Central memory CD4-positive, alpha-beta T cell (primary cell): ENCODE measurements at places on chromosomes 2 and 18.

DNA sequence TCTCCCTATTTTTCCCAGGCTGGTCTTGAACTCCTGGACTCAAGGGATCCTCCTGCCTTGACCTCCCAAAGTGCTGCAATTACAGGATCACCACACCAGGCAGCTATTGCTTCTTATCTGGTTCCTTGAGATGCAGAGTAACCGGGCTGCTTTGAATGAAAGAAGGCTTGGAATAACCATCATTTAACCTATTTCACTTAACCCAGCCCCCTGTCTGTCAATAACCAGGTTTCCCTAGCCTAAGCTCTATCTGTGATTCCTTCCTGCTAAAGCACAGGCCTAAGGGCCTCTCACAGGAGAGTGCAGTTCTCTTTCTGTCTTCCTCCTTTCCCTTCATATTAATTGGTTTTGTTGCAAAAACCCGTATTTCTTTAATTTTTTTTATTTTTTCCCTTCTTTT, 393.5 kb upstream of the RAB12 start:
- DNase-seq: no peak

- no peak for DNase-seq
Observed at GRCh38 chr2:149587950-149588487, 444 bp upstream of the MMADHC start.

- no peak for DNase-seq
Observed at GRCh38 chr2:71710367-71711132, 257.2 kb downstream of the DYSF start.

DNA sequence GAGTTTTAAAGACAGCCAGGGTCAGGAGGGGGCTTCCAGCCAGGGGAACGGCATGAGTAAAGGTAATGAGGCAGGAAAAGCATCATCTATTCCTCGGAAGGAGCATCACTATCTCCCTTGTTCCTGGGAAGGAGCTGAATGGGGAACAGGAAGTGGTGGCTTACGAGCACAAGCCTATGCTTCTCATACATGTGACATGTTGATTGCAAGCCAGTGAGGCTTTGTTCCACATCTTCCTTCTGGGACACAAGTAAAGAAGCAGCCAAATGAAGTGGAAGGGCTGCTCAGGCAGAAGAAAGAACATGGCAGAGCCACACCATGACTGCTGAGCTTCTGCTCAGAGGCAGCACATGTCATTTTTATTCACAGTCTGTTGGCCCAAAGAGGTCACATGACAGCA, 15.1 kb upstream of the LMAN1 start:
- DNase-seq: no peak
